DMS53 (cell line): ENCODE measurements at places on chromosomes 2 and 18.

DNA sequence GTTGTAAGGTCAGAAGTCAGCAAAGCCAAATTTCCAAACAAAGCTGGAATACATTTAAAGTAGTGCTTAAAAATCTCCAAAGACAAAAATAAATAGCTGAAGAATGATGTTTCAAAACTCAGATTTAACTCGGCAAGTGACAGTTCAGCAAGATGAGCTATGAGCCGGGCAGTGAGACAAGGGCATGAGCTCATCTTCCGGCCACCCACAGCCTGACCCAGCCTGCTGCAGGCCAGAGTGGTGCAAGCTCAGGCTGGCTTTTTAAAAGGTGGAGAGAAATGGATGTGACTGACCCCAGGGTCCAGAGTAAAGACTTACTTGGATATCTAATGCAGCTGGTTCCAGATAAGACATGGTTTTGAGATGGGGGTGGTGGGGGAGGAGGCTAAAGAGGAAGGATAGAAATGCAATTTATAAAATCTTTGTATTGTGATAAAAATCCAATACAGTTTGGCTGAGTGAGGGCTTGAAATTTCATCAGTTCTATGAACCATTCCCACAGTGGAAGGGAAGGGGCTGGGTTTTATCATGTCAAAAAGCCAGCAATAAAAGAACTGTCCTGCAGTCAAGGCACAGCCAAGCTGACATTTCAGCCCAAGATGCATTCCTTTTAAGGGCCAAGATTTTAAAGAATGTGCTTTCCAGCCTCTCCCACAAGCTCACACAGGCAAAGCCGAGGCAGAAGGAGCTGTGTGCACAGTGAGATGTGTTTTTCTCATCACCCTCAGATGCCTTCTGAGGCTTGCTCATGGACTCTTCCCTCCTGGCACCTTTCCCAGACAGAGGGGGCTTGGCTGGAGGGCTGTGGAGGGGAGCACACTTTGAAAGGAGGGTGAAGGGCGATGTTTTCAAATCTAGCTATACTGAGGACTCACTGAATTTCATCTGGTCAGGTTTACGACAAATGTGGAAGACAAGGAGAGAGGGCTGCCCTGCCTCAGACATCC is 97.9 kb upstream of the KLHL29 start:
- DNase-seq: no peak

- DNase-seq: no peak
Measured at GRCh38 chr2:217249121-217250012, 389.5 kb upstream of the TNP1 start.

- DNase-seq: no peak
Measured at GRCh38 chr2:20812779-20813178, 10.1 kb downstream of the LDAH start.

- DNase-seq: no peak
Measured at GRCh38 chr18:36355511-36355910, 58.0 kb downstream of the FHOD3 start.

GRCh38 chr18:76410033-76410432 is 85.0 kb downstream of the ZNF516 start:
- DNase-seq: no peak

DNA sequence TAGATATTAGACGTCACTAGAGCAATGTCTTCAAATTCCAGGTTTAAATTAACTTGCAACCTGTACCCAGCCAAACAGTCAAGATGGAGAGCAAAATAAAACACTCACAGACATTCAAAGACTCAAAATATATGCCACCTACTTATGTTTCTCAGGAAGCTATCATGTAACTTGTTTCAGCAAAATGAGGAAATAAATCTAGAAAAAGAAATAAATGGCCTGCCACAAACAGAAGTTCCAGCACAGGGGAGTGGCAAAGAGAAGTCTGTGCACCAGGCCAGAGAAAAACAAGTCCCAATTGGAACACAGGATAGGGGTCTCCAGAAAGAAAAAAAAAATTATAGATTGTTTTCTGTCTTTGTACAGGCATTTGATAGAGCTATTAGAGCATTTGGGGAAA is 96.7 kb downstream of the LRP2 start:
- DNase-seq: peak; percentile 24

DNA sequence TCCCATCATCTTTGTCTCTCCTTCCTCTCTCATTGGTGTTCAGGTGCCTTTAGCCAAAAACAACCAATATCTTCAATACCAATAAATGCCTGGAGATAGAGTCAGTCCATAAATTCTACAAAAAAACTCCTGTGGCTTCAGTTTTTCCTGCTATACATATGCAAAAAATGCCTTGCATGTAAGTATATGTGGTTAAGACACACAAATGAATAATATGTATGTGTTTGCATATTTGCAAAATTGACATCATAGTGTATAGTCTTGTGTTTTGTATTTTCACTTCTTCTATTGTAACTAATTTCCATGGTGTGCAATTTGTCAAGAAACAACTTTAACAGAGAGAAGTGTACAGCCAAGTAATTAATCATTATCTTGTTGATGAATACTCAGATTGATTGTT is 115.5 kb downstream of the NYAP2 start:
- DNase-seq: no peak

- no peak for DNase-seq
Measured at GRCh38 chr2:222240676-222241049, 58.1 kb downstream of the PAX3 start.

DNA sequence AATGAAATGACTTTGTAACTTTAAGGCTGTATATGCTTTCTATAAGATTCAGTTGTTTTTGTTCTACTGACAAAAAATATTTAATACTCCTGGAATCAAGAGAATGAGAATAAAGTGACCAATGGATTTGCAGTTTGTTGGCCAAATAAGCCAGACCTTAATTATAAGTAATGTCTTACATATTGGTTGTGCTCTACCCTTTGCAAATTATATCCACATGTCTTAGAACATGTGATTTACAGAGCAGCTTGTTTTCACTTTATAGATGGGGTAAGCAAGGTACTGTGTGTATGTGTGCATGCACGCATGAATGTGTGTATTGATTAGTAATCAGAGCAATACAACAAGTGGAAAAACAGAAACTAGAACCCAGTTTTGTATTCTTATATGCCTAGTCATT is 59.1 kb downstream of the RMDN2 start:
- no peak for DNase-seq

GRCh38 chr2:200253639-200254038 is 52.9 kb upstream of the SPATS2L start:
- DNase-seq: peak; percentile 10

GRCh38 chr2:155997538-155997937 is 335.0 kb downstream of the NR4A2 start:
- DNase-seq: no peak

DNA sequence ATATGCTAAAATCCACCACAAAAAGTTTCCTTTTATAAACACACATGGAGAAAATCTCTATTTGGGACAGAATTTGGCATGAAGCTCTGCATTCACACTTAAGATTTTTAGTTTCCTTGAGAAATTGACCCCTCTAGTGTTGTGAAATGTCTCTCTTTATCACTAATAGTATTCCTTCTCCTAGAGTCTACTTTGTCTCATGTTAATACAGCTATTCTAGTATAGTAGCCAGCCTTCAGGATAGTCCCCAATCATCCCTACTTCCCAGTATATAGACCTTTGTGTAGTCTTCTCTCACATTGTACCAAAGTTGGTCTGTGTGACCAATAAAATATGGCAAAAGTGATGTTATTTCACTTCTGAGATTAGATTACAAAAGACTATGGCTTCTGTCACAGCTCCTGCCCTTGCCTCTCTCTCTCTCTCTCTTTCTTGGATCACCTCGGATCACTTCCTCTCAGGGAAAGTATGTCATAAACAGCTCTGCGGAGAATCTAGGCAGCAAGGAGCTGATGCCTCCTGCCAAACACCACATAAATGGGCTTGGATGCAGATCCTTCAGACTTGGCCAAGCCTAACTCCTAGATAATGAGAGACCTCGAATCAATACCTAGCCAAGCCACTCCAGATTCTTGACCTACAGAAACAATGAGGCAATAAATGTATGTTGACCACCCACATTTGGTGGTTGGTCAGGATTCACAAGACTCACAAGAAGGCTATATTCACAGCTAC is 59.7 kb upstream of the NABP1 start:
- no peak for DNase-seq

GRCh38 chr2:135638825-135639224 is 102.8 kb upstream of the UBXN4 start:
- DNase-seq: no peak

DNA sequence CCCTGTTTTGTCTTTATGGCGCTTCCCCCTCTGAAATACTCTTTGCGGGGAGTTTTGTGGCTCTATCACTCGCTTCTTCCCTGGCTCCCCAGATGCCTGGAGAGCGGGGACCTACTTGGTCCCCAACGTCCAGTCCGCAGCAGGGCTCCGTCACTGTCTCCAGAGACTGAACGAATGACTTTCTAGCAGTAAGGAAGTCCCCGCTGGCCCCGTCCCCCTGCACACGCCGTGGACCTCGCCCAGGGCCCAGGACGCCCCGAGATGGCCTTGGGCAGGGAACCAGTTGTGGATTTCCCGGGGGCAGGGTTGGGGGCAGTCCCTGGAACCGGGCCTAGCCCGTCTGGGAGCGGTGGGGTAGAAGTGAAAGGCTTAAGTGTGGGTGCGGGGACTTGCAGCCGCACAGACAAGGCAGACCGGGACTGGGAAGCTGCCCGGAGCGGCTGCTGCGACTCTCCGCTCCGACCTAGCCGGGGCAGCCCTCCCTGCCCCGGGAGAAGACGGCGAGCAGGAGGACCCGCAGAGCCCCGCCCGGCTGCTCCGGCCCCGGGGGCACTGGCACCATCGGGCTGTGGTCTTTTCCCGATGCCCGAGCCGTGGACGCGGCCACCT is 821 bp upstream of the EPHA4 start:
- peak; percentile 80 for DNase-seq

- no peak for DNase-seq
Measured at GRCh38 chr2:37621199-37621598, 50.2 kb downstream of the CDC42EP3 start.

- DNase-seq: peak; percentile 78
Measured at GRCh38 chr2:55441280-55441892, 21.7 kb upstream of the CCDC88A start.

DNA sequence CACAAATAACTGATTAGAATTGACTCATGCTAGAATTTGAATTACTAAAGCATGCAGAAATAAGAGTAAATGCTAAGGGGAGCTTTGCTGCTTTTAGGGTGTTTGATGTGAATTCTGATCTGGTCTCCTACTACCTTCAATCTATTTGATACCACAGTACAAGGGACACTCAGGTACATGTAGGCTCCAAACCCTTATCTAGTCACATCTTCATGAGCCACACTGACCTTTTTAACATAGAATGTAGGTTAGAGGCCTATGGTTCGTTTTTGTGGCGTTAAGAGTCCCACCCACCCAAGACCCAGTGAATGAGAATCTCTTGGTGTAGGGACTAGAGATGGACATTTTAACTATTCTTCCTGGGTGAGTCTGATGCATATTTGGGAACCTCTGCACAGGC is 65.7 kb downstream of the PLCL1 start:
- no peak for DNase-seq

GRCh38 chr2:171319164-171319810 is 114.5 kb downstream of the METTL8 start:
- DNase-seq: no peak

- DNase-seq: peak; percentile 56
Measured at GRCh38 chr2:61887717-61888266, 664 bp downstream of the CCT4 start.

GRCh38 chr18:9526458-9526857 is 51.1 kb downstream of the RALBP1 start:
- no peak for DNase-seq

DNA sequence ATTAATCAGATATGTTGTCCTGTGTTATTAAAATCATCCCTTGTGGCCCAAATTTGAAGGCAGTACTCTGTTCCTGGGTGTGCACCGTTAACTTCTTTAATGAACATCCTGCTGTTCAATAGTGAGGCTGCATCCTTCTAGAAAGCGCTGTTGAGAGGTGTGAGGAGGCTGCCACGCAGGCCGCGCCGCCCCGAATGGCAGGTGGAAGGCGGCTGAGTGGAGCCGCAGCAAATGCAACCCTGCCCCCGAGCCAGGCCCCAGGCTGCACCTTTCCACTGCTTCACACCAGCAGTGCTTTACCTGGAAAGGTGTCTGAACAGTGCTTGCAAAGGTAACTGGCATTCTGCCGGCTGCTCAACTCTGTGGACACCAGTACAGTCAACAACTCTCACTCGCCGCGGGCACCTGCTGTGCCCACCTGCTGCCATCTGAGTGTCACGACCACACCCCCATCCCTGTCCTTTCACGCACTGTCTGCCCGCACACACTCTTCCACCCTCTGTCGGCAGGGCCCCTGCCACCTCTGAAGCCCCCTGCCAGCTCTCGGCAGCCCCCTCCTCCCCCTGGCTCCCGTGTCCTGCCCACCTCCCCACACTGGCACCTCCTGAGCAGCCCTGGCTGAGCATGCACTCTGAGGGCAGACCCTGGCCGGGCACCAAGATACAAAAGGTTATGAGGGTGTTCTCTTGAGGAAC is 70.9 kb downstream of the ODC1 start:
- DNase-seq: peak; percentile 68

GRCh38 chr2:76330865-76331264 is 620.1 kb upstream of the GCFC2 start:
- DNase-seq: no peak

DNA sequence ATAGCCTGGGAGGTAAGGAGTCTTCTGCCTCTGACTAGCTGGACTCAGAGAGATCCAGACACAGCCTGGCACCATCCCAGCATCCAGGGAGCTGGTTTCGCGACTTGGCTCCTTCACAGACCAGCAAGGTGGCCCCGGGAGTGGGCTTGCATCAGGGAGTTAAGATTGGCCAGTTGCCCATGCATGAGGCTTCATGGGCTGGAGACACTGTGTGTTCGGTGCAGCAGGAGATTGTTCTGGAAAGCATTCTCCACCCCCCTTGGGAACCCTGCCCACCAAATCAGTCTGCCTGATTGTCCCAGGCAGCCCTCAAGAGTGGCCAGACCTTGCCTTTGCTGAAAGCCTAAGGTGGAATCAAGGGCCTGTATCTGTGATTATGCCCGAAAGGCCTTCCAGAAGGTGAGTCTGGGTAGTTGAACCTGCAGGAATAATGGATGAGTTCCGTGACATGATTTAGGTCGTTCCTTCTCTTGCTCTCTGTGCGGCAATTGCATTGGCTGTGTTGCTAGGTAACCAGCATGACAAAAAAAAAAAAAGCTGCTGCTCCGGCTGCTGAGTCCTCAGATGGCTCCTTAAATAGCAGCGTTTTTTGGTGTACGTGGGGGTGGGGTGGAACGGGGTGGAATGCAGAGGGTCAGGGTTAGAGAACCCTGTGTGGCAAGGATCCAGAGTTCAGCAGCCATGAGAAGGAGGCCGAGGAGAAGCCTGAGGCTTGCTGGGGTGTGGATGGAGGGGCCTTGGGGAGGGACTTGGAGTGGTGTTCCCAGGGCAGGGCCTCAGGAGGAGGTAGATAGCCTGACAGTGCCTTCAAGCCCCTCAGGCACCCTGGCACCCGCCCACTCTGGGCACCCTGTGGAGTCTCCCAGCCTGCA is 93.0 kb upstream of the MCFD2 start:
- no peak for DNase-seq

DNA sequence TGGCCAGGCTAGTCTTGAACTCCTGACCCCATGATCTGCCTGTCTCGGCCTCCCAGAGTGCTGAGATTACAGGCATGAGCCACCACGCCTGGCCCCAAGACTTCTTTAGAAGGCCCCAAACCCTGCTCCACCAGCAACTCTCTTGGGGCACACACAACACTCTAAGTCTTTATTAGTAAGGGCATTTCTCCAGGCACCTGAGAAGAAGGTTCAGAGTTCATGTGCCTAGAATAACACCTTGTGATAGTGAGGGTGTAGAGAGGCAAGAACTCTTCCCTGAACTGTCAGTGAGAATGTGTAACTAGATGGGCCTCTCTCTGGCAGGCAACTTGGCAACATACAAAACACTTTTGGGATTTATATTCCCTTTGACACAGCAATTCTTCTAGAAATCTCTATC is 43.8 kb downstream of the SH2D6 start:
- DNase-seq: no peak
